ENCODE measurements at places on chromosomes 2 and 18.

- DNase-seq = no peak
Measured at GRCh38 chr2:37554155-37554510, 117.3 kb downstream of the CDC42EP3 start.

- no peak for DNase-seq
Measured at GRCh38 chr2:3422161-3422779, 42.8 kb downstream of the TRAPPC12 start.

- DNase-seq = no peak
Measured at GRCh38 chr2:84823788-84824187, 57.1 kb downstream of the TRABD2A start.

- DNase-seq = no peak
Measured at GRCh38 chr2:158357699-158358098, 98.9 kb downstream of the CCDC148 start.

- DNase-seq = no peak
Measured at GRCh38 chr2:5026571-5027234, 665.5 kb upstream of the SOX11 start.

DNA sequence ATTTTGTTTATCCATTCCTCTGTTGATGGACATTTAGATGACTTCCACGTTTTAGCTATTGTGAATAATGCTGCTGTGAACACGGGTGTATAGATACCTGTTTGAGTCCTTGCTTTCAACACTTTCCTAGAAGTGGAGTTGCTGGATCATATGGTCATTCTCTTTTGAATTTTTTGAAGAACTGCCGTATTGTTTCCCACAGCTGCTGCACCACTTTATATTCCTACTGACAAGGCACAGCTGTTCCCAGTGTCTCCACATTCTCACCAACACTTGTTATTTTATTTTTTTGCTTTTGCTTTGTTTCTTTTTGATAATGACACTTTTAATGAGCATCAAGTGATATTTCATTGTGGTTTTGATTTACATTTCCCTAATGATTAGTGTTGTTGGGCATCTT is 41.4 kb upstream of the KCNJ13 start:
- no peak for DNase-seq

DNA sequence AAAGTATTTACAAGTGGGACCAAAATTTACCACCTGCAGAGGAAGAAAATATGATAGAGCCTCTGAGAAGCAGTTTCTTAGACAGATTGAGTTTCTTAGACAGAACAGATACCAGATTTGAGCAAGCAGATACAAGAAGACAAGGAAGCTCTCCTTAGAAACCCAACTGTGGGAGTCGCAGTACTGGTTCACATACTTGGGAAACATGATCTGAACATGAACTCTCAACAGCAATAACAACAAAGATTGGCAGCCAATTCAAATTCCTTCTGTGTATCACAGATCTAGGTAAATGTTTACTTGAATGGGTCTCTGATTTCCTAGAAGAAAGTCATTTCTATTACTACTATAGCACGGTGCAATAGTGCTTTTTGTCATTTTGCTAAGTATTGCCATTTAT is 82.1 kb downstream of the OLA1 start:
- no peak for DNase-seq

DNA sequence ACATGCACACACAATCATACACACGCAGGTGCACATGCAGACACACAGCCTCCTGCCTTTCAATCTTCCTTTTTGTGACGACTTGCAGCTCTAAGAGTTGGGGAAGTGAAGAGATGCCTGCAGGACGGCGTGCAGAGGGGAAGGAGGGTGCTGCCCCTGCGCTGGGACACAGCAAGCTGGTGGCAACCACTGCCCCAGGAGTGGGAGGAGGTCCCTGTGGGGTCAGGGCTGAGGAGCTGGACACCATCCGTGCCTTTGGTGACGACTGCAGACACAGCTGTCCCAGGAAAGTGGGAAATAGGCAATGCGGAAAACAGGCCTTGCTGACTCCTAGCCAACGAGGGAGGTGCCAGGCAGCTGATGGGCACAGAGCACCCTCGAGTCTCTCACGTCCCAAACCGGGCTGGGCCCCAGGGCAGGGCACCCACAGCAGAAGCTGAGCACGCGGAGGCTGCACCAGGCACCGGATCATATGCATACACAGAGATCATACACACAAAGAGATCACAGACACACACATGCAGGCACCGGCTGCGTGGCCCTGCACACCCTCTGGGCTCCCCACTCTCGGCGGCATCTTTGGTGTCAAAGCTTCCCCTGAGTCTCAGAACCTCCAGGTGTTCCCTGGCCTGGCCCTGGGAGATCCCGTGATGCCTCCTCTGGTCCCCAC is 146.1 kb downstream of the PXDN start:
- no peak for DNase-seq

DNA sequence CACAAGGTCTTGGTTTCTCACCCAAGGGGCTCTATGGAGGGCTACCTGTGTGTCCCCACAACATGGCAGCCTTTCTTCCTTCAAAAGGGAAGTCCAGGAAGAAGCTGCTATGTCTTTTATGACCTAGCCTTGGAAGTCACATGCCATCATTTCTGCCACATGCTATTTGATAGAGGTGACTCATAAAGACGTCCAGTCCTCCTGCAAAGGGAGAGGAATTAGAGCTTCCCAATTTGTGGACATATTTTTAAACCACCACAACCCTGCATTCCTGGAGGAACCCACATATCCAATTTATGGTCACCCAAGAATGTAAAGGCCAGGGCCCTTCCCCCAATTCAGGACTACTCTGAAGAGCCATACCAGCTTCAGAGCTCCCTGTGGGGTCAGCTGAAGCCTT is 246.2 kb downstream of the CYP26B1 start:
- DNase-seq = no peak

DNA sequence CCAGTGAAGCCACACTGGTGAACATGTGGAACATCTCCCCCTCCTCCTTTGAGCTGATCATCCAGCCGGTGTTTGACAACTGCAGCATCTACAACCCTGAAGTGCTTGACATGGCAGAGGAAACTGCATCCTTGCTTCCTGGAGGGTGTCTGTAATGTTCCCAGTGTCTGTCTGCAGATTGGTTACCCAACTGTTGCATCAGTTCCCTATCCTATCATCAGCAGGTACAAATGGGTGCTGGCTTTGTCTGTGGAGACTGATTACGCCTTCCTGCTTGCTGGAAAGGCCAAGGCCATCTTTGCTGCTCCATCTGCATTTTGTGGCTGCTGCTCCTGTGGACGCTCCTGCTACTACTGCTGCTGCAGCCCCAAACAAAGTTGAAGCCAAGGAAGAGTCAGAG is 83.5 kb downstream of the SKA1 start:
- no peak for DNase-seq

GRCh38 chr18:31554776-31555175 is 36.9 kb upstream of the TTR start:
- DNase-seq = no peak

DNA sequence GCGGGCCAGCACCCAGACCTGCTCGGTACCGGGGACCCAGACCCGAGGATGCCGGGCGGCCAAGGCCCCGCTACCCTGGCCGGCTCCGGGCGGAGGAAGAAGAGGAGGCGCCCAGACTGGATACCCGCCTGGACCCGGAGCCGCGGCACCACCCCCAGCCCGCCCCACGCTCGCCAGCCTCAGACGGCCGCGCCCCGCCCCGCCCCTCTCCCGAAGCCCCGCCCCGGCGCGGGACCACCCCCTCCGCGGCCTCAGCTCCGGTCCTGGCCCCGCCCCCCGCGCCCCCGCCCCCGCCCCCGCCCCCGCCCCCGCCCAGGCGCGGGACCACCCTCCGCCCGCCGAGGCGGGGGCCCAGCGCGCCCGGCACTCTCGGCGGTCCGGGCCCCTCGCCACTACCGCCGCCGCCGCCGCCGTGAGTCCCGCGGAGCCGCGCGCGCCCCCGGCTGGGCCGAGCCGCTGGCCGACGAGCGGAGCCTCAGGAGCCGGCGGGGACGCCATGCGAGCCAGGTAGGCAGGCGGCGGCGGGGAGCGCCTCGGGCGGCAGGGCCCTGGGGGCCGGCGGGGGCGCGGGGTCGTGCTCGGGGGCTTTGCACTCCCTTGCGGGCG is at the start of gene SH3BP4:
Gene SH3BP4, plus strand, starts transcription at position 354 of the 606 bp plus-strand sequence. CDS start 82,986 bp downstream, outside the sequence.
- DNase-seq = peak; percentile 91

DNA sequence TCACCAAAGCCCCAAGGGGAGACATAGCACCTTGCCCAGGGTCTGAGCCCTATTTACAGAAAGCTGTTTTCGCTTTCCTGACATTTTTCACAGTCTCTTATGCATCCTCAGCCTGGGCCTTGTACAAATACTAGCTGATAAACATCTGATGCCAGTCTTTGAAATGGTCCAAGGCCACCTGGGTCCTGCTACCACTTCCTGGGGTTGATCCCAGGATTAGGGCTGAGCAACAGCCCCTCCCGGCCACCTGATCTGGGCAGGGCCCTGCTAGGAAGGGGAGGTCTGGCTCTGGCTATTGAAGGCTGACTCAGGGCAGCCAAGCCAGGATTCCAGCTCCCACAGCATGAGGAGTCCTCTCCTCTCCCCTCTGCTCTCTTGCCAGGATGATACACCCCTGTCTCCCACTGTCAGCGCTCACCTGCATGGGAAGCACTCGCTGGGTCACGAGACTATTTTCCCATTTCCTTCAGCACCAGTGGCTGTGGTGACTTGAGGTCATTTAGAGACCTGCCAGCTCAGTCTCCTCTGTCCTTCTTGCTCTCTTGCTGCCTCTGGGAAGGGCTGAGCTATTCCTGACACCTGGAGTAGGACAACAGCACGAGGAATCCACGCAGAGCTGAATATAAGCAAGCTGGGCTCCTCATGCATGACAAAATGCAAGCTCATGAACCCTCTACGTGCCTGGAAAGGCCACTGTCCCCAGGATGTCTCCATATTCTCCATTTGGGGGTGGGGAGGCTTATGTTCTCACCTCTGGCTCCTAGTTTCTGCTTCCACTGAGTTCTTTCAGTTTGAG is 53.0 kb upstream of the LGALSL start:
- DNase-seq = peak; percentile 29

DNA sequence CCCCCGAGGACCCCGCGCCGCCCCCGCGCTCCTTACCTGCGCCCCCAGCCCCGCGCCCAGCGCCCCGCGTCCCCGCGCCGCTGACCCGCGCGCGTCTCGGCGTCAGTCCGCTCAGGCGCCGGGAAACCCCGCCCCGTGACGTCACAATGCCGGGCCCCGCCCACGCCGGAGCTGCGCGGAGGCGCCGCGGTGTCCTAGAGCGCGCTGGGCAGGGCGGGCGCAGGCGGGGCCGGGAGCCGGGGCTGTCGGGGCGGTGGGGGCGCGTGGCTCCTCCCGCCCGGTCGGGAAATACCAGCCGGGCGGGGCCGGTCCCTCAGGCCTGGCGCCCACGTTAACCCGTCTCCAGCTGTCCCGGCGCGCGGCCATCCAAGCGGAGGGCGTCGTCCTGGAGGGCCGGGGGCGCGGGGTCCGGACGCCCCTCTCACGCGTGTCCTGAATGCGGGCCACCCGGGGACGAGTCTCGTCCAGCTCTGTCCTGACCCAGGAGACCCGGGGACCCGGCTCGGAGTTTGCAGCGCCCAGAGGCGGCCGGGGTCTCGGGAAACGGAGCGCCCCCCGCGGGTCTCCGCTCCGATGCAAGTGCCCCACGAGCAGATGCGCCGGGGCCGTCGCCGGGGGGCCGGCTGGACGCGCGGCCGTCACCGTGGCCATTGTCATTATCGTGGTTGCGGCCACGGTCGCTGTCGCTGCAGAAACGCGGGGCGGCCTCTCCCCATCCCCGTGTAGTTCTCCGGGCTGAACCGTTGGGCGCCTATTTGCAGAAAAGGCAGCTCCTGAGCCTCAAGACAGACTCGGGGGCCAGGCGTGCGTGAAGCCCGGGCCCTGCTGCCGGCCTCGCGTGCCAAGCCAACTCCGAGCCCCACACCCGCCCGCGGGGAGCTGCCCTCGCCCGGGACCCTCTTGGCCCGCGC is at the start of gene SLC66A2:
Gene SLC66A2, minus strand, starts transcription at position 109 of the 911 bp plus-strand sequence. CDS start 727 bp downstream, outside the sequence.
- DNase-seq = peak; percentile 97

DNA sequence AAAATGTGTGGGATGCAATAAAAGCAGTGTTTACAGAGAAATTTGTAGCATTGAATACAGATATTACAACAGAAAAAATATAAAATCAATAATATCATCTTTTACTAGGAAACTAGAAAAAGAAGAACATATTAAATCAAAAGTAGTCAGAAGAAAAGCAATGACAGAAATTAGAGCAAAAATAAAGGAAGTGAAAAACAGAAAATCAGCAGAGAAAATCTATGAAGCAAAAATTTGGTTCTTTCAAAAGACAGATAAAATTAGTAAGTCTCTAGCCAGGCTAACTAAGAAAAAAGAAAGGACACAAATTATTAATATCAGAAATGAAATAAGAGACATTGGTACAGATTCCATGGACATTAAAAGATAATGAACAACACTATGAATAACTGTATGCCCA is 212.0 kb upstream of the MGAT5 start:
- no peak for DNase-seq

- no peak for DNase-seq
Measured at GRCh38 chr2:160253440-160254188, 53.5 kb upstream of the ITGB6 start.

DNA sequence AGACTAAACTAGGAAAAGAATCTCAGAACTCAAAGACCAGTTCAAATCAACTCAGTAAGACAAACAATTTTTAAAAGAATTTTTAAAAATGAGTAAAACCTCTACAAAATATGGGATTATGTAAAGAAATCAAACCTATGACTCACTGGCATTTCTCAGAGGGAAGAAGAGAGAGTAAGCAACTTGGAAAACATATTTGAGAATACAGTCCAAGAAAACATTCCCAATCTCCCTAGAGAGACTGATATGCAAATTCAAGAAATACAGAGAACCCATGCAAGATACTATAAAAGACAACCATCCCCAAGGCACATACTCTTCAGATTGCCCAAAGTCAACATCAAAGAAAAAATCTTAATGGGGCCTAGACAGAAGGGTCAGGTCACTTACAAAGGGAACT is 162.7 kb downstream of the WDPCP start:
- DNase-seq = no peak

GRCh38 chr2:230244211-230244610 is 18.7 kb downstream of the SP140 start:
- no peak for DNase-seq

GRCh38 chr2:43057026-43057741 is 169.2 kb downstream of the ZFP36L2 start:
- DNase-seq = peak; percentile 66

All from right lobe of liver (tissue), 6 donors.